Type B pancreatic cell (in vitro differentiated cells): ENCODE measurements at places on chromosomes 2 and 18. TPM values are rescaled to one million over a fixed set of nuclear protein-coding genes. Genes with fewer than 3 reads are reported as not detected.

Gene LRP1B
- 2.5 and 16.0 TPM in 2 replicates for total RNA-seq

DNA sequence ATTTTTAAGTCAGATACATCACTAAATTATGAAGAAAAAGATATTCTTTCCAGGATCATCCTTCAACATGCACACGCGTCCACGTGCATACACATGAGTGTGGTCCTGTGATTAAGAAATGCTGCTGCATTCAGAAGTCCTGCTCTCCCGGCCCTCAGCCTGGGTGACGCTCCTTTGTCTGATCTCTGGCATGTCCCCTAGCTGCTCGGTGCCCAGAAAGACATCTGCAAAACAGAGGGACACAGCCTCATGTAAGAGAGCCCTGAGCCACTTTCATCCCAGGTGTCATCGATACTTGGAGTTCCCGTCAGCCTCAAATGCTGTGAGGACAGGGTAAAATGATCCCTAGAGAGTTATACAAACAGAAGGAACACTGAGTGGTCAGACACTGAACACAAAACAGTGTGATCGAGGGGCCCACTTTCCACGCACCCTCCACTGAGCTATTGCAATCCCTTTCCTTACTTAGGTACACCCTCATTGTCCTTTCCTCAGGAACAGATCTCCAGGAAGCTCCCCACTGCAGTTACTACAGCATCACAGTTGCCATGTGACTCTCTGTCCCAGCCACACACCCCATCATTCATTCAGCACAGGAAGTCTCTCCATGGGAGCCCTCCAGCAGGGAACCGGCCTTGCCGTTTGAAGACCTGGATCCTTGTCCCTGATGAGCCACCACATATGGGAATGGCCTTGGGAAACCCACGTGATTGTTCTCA is 32.1 kb downstream of the CRACDL start:
- DNase-seq, result no peak

GRCh38 chr2:111239107-111239506 is 118.4 kb downstream of the BCL2L11 start:
- no peak for DNase-seq

DNA sequence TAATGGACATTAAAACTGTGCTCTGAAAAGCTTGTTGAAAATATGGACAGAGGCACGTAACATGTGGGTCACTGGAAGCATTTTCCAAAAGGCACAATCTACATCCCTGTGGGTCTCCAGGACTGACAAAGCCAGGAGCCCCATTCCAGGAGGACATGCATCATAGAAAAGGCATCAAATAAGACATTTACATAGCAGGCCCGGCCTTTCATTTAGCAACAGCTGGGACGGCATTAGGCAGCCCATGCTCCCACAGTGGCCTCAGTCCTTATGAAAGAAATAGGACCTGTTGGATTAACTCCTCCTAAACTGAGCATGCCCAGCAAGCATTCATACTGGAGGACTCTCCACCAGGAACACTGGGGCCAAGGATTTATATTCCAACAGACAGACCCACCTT is 72.2 kb downstream of the TWIST2 start:
- DNase-seq, result no peak

- no peak for DNase-seq
These were observed 29.4 kb downstream of the ZFP36L2 start for GRCh38 chr2:43196768-43197587.
